ENCODE measurements at places on chromosomes 1 and 21.
A peak's percentile ranks its signal among the peaks of the same experiment; 100 is the strongest.

GRCh38 chr1:29820401-29820800, 584.1 kb downstream of the PTPRU start:
- DNase-seq = no peak

DNA sequence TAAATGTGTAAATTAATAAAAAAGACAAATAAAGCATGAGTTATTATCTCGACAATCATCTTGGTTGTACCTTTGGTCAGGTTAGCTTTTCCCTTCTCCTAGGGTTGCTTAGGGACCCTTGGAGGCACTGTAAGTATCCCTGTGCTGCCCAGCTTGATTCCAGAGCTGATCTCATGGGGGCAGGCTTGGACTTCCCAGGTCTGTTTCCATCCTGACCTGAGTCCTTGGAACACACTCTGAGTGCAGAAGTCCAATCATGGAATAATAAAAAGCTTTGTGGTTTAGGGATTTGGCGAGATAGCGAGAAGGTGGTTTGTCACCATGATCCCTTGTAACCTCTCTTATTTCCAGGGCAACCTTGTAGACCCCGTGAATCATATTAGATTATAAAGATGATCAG, 18.7 kb upstream of the PAPPA2 start:
- no peak for DNase-seq

GRCh38 chr1:184879876-184880557, 94.3 kb downstream of the NIBAN1 start:
- DNase-seq = no peak

- DNase-seq = no peak
These were observed 124.1 kb downstream of the DISP1 start for GRCh38 chr1:222938986-222939385.

GRCh38 chr1:238562341-238562740, 671.6 kb upstream of the ZP4 start:
- peak; percentile 44 for DNase-seq

- no peak for DNase-seq
These were observed 12.3 kb downstream of the ERRFI1 start for GRCh38 chr1:8013800-8014199.

GRCh38 chr21:36888466-36888865, 78.0 kb downstream of the HLCS start:
- no peak for DNase-seq

DNA sequence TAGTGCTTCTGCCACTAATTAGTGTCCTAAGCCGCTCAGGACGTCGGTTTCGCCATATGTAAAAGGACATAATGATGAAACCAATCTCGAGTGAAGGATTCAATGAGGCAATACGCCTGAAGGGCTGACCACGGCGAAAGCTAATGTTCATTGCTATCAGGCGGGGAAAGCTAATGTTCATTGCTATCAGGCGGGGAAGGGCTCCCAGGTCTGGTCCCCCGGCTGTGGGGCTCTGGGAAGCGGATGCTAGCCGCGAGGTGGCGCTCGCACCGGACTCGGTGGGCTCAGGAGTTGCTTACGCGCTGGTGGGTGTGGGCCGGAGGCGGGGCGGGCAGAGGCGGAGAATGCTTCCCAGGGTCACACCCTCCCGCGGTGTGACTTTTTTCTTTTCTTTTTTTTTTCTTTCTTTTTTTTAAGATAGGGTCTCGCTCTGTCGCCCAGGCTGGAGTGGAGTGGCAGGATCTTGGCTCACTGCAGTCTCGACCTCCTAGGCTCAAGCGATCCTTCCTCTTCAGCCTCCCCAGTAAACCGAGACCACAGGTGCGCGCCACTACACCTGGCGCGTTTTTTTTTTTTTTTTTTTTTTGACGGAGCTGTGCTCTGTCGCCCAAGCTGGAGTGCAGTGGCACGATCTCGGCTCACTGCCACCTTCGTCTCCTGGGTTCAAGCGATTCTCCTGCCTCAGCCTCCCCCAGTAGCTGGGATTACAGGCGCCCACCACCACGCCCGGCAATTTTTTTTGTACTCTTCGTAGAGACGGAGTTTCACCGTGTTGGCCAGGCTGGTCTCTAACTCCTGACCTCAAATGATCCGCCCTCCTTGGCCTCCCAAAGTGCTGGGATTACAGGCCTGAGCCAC, 1.1 kb upstream of the PEAR1 start:
- DNase-seq = peak; percentile 86
